ENCODE measurements at places on chromosomes 4 and X. TPM values are rescaled to one million over a fixed set of nuclear protein-coding genes. Genes with fewer than 3 reads are reported as not detected.

FMR1NB gene
- not detected for polyA plus RNA-seq

CXCL8 gene
- 6.6 TPM for polyA plus RNA-seq

SHROOM4 gene
- polyA plus RNA-seq = 2.8 TPM

ANXA3 gene
- 10.2 TPM for polyA plus RNA-seq

CXorf65 gene
- not detected for polyA plus RNA-seq

DNA sequence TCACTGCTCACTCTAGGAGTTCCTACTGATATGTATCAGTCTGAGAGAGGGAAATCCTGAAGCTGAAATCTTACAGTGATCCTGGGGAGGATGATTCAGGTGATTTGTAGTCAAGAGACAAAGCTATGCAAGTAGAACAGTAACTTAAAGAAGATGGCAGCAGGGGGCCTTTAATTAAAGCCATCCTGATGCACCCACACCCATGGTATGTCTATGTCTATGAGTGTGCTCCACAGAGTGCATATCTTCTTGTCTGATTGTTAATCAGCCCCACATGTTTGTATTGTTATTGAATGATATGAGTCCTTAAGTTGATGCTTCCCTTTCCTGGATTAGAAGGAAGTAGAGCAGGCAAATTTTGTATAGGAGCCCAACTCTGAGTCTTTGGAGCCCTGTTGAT, 78.8 kb downstream of the NHS start:
- H3K4me1 ChIP-seq = no peaks in the 10 kb centered on the region
- H3K27ac ChIP-seq = no peak overlapping the region
- H3K36me3 ChIP-seq = no peaks in the 10 kb centered on the region
- no peak for DNase-seq
- H3K27me3 ChIP-seq = no peaks in the 10 kb centered on the region

DNA sequence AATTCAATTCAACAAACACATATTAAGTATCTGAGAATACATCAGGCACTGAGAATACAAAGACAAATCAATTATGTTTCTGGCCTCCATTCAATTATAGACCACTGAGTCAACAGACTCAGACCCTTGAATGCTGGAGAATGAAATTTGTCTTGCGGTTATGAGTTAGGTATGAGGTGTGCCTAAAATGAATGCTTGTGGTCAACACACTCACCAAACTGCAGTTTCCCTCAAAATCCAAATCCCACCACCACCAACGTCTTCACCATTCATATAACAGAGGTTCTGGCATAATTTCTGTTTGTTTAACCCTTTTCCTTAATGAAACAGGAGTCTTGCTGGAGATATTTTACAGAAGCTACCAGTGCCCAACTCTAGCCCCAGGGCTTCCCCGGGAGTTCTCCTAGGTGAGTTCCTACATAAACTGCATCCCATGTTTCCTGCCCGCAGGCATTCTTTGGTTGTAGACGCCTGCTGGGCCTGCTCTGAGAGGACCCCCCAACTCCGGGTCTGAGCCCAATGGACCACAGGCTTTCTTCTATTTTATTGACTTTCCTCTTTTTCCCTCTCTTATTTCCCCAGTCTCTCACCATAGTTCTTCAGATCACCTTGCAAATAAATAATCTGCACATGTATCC, 119.2 kb downstream of the DDX53 start:
- H3K4me3 ChIP-seq = no peak overlapping the region
- H3K27me3 ChIP-seq = no peaks in the 10 kb centered on the region
- DNase-seq = no peak
- no peaks in the 10 kb centered on the region for H3K4me1 ChIP-seq
- H3K27ac ChIP-seq = no peak overlapping the region
- no peaks in the 10 kb centered on the region for H3K36me3 ChIP-seq

- no peaks in the 10 kb centered on the region for H3K36me3 ChIP-seq
- H3K4me1 ChIP-seq = no peaks in the 10 kb centered on the region
- DNase-seq = no peak
- no peak overlapping the region for H3K27ac ChIP-seq
- no peaks in the 10 kb centered on the region for H3K27me3 ChIP-seq
- H3K4me3 ChIP-seq = no peak overlapping the region
These were observed 16.3 kb downstream of the SPRY1 start for GRCh38 chr4:123412700-123413512.

DNA sequence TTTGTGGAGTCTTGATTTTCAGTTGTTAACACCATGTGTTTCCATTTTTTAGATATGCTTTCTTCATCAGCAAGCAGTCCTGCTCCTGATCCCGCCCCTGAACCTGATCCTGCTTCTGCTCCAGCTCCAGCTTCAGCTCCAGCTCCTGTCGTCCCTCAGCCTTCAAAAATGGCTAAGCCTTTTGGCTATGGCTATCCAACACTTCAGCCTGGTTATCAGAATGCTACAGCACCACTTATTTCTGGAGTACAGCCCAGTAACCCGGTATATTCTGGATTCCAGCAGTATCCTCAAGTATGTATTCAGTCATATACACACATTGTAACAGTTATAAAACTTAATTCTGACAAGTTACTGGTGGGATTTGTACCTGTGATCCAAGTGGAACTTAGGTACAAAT, 60.9 kb downstream of the SEC24B start:
- no peak overlapping the region for H3K4me3 ChIP-seq
- no peaks in the 10 kb centered on the region for H3K36me3 ChIP-seq
- no peak for DNase-seq
- no peak overlapping the region for H3K27ac ChIP-seq
- H3K4me1 ChIP-seq = no peaks in the 10 kb centered on the region

- no peak overlapping the region for H3K27ac ChIP-seq
- DNase-seq = no peak
These were observed 271.9 kb upstream of the GATB start for GRCh38 chr4:152032722-152033131.

GRCh38 chr4:125021189-125021588, 293.6 kb upstream of the FAT4 start:
- no peak overlapping the region for H3K4me3 ChIP-seq
- H3K4me1 ChIP-seq = no peaks in the 10 kb centered on the region
- DNase-seq = no peak
- no peaks in the 10 kb centered on the region for H3K36me3 ChIP-seq
- no peak overlapping the region for H3K27ac ChIP-seq

- H3K4me1 ChIP-seq = peaks cover 2% of the 10 kb centered on the region
- no peaks in the 10 kb centered on the region for H3K36me3 ChIP-seq
These were observed 659.6 kb upstream of the INTU start for GRCh38 chr4:126973201-126973600.

DNA sequence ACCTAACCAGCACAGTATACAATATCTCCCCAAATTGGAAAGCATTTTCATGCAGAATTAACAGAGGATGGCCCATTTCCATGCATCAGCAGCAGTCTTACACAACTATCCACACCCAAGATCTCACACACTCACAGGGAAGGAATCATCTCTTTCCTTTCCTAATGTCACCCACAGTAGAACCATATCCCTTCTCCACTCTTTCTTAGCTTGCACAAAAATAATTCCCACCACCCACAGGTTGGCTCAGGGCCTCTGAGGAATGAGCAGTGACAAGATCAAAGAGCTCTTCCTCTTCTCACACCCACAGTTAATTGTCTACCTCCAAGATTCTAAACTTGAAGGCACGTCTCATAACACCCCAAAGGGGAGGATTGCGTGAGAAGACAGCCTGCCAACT, 217.7 kb upstream of the VEGFC start:
- no peak overlapping the region for H3K27ac ChIP-seq
- no peaks in the 10 kb centered on the region for H3K36me3 ChIP-seq
- H3K27me3 ChIP-seq = no peaks in the 10 kb centered on the region
- H3K4me3 ChIP-seq = no peak overlapping the region

DNA sequence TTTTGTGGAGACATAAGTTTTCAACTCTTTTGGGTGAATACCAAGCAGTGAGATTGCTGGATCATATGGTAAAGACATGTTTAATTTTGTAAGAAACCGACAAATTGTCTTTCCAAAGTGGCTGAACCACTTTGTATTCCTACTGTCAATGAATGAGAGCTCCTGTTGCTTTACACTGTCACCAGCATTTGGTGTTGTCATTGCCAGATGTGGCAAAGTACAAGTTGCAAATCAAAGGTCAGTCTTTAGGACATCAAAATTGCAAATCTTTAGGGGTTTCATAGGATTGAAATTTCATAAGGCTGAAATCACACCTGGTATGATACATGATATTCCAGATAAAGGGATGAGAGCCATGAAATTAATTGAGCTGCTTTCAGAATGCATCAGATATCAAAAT, 67.7 kb upstream of the ELOVL6 start:
- no peaks in the 10 kb centered on the region for H3K4me1 ChIP-seq
- no peak for DNase-seq

DNA sequence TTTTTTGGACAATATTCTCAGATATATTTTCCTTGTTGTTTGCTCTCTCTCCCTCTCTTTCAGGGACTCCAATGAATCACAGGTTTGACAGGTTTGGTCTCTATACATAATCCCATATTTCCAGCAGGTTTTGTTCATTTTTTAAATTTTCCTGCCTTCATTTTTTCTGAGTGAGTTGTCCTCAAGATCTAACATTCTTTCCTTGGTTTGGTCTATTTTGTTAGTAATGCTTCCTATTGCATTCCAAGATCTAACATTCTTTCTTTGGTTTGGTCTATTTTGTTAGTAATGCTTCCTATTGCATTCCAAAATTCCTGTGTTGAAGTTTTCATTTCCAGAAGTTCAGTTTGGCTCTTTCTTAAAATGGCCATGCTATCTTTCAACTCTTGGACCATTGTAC, 45.3 kb upstream of the ZMAT1 start:
- DNase-seq = no peak
- no peak overlapping the region for H3K27ac ChIP-seq
- no peak overlapping the region for H3K4me3 ChIP-seq
- H3K27me3 ChIP-seq = no peaks in the 10 kb centered on the region

- H3K4me3 ChIP-seq = peak overlapping the region; percentile 77
- H3K36me3 ChIP-seq = no peaks in the 10 kb centered on the region
- no peak overlapping the region for H3K27ac ChIP-seq
- DNase-seq = no peak
- peaks cover 1% of the 10 kb centered on the region for H3K4me1 ChIP-seq
These were observed 524 bp upstream of the RPS3A start for GRCh38 chr4:151098979-151099228.

- DNase-seq = no peak
- no peak overlapping the region for H3K4me3 ChIP-seq
- H3K4me1 ChIP-seq = no peaks in the 10 kb centered on the region
- H3K36me3 ChIP-seq = no peaks in the 10 kb centered on the region
- no peak overlapping the region for H3K27ac ChIP-seq
These were observed 131.0 kb upstream of the LDB2 start for GRCh38 chr4:17029432-17029831.

GRCh38 chr4:124854968-124855367, 142.4 kb upstream of the ANKRD50 start:
- H3K27ac ChIP-seq = no peak overlapping the region
- peaks cover 2% of the 10 kb centered on the region for H3K4me1 ChIP-seq
- DNase-seq = no peak
- H3K4me3 ChIP-seq = no peak overlapping the region
- no peaks in the 10 kb centered on the region for H3K27me3 ChIP-seq
- no peaks in the 10 kb centered on the region for H3K36me3 ChIP-seq

DNA sequence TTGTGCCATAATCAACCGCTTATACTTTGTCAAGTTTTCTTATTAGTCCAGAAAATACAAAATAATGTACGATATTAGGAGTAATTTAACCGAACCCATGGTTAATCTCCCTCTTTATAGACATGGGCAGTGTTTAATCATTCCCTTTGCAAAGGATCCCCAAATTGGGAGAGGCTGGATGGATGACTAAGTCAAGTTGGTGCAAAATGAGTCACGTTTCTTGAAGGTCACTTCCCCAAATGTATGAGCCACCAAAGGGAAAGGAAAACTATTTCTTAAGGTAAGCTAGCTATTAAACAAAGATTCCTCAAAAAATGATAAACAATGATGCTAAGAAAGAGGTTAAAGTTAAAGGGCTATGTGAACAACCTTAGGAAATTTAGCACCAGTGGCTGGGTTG, 17.5 kb downstream of the MAML3 start:
- no peak overlapping the region for H3K4me3 ChIP-seq
- H3K27ac ChIP-seq = no peak overlapping the region
- H3K27me3 ChIP-seq = no peaks in the 10 kb centered on the region
- no peaks in the 10 kb centered on the region for H3K36me3 ChIP-seq

DNA sequence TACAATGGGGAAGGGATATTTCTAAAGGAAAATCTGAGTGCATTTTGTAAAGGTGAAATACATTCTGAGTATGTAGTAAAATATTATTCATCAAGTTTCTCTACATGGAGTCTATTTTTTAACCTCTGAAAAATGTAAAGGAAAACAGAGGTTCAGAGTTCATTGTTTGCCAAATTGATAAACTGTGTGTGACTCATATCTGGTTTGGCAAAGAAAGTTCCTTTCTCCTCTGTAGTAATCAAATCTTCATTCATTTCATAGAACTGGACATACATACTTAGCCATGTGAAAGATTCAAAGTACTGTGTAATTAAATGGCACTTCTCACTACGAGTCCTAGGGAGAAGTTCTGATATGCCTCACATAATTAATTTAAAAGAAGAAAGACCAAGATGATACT, 61.6 kb downstream of the HPGD start:
- no peaks in the 10 kb centered on the region for H3K4me1 ChIP-seq
- H3K27ac ChIP-seq = no peak overlapping the region
- H3K27me3 ChIP-seq = no peaks in the 10 kb centered on the region
- no peaks in the 10 kb centered on the region for H3K36me3 ChIP-seq
- no peak overlapping the region for H3K4me3 ChIP-seq

- no peaks in the 10 kb centered on the region for H3K36me3 ChIP-seq
- no peaks in the 10 kb centered on the region for H3K4me1 ChIP-seq
- DNase-seq = no peak
- H3K27me3 ChIP-seq = no peaks in the 10 kb centered on the region
These were observed 105.8 kb upstream of the CBR4 start for GRCh38 chr4:169115897-169116254.

DNA sequence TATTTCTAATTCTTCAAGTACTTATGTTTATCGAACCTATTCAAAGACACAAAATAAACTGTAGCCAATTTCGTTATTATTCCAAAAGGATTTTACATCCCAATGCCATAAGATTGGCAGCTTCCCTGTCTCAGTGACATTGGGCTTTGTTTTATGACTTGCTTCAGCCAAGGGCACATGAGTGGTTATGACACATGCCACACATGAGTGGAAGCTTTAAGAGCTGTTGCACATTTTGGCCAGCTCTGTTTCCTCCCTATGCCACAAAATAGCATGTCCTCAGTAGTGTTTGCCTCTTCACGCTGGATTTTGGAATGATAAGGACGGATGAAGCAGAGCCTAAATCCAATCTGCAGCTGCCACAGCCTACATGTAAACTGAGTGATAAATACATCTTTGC, 21.9 kb downstream of the SEC24D start:
- H3K36me3 ChIP-seq = no peaks in the 10 kb centered on the region
- DNase-seq = no peak
- H3K4me1 ChIP-seq = no peaks in the 10 kb centered on the region
- H3K27ac ChIP-seq = no peak overlapping the region
- H3K4me3 ChIP-seq = no peak overlapping the region

- no peaks in the 10 kb centered on the region for H3K4me1 ChIP-seq
- no peak overlapping the region for H3K27ac ChIP-seq
- H3K36me3 ChIP-seq = no peaks in the 10 kb centered on the region
- no peak for DNase-seq
- no peaks in the 10 kb centered on the region for H3K27me3 ChIP-seq
These were observed 301.6 kb downstream of the NAF1 start for GRCh38 chr4:162865102-162865501.
